ENCODE measurements at places on chromosomes 7 and 10.

DNA sequence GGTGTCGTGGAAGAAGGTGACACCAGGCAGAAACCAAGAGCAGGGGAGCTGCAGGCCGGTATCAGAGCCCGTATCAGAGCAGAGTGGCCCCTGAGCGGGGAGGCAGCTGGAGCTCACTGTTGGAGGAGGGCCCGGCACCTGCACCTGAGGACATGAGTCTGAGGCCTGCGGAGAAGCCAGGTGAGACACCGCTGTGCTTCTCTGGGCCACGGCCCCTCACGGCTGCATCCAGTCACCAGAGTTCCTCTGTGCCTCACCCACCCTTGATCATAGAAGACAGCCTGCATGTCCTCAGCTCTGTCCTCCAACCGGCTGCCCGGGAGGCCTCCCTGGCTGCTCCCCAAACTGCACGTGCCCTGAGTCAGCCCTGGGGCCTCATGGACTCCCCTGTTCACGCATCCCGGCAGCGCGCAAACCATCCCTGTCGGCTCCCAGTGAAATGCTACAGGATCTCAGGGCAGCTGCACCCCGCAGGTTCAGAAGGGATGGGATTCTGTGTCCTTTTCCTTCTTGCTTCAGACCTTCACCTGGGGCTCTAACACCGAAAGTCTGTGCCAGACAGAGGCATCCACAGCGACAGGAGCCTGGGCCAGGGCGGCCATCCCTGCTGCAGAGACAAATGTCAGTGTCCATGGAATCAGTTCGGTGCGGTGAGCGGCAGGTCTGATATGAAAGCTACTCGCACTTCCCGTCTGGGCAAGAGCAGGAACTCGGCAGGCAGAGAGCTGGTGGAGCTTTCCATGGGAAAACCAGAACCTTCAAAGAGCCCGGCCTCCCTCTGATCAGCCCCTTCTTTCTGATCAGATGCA lies 111.9 kb upstream of the FAM20C start:
- DNase-seq, result no peak

- DNase-seq, result no peak
Observed at GRCh38 chr7:101553018-101553770, 75.9 kb downstream of the MYL10 start.

- DNase-seq, result no peak
Observed at GRCh38 chr7:55133630-55134358, 115.0 kb downstream of the EGFR start.

- DNase-seq, result no peak
Observed at GRCh38 chr10:76649723-76650127, 987.9 kb downstream of the KCNMA1 start.

DNA sequence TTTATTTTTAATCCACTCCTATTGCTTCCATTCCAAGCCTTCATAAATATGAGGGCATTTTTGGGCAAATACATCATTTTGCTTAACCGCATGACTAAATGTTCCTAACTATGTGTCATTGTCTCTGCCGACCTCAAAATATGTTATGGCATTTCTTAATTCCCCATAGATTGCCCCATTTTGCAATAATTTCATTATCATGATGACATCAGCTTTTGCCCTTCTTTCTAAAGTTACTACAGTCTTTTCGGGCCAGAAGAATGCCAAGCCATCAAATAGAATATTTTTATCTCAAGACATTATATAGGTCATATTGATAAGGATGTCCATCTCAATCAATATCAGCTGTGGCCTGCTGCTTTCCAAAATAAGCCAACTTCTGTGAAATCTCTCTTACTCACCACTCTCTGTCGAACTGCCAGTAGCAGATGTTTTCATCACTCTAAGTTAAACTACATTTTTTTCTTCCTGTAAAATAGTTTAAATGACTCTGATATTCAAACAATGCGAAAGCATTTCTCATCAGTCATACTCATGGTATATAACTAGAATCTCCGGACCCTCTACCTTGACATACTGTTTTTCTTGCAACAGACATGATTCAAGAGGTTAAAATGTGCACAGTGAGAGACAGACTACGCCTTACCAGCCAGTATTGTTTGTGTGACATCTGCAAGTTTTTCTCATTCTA lies 1254.6 kb upstream of the CELF2 start:
- no peak for DNase-seq

- no peak for DNase-seq
Observed at GRCh38 chr7:95718577-95719410, 53.6 kb upstream of the DYNC1I1 start.

- DNase-seq, result no peak
Observed at GRCh38 chr10:53315709-53316108, 543.1 kb upstream of the MBL2 start.

GRCh38 chr10:102408728-102409603 lies 9.6 kb downstream of the PSD start:
- DNase-seq, result peak; percentile 77

- DNase-seq, result no peak
Observed at GRCh38 chr7:110529175-110529574, 561.8 kb upstream of the LRRN3 start.

GRCh38 chr10:92142512-92142911 lies 148.4 kb downstream of the CPEB3 start:
- no peak for DNase-seq

DNA sequence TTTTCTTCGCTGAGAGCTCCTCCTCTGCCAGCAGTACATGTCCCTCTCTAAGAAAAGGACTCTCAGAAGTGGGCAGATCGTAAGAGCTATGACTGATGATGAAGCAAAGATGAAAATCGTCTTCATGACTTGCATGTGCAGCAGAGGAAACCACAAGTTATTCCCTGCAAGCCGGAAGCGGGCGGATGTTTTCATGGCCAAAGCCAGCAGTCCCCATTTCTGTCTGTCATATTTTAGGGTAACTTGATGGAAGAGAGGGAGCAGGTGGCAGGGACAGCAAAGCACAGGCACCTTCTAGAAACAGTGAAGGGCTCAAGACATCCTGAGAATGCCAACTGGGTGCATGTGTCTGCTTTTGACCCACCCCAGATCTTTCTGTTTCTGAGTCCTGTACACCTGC lies 19.9 kb downstream of the KLF6 start:
- no peak for DNase-seq
